ENCODE measurements at places on chromosomes 12 and 14. TPM values are rescaled to one million over a fixed set of nuclear protein-coding genes. Genes with fewer than 3 reads are reported as not detected.

DNA sequence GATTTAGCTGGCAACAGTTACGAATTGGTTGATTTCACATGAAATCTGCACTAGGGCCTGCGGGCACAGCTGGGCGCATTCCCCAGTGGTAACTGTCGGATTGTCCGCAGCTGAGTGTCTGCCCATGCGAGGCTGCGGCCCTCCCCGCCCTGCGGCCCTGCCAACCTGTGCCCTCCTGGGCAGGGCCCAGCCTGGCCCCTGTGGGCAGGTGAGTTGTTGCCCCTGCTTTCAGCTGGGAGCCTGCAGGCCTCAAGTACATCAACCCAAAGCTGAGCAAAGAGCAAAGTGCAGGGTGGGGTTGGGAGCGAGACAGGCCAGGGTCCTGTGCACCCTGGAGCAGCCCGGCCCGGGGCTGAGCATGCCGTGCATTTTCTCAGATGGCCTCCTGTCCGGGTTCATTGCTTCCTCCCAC lies 89.1 kb downstream of the ADGRD1 start:
- DNase-seq: no peak

GRCh38 chr14:66383771-66384170 lies 102.4 kb upstream of the CCDC196 start:
- no peak for DNase-seq

DNA sequence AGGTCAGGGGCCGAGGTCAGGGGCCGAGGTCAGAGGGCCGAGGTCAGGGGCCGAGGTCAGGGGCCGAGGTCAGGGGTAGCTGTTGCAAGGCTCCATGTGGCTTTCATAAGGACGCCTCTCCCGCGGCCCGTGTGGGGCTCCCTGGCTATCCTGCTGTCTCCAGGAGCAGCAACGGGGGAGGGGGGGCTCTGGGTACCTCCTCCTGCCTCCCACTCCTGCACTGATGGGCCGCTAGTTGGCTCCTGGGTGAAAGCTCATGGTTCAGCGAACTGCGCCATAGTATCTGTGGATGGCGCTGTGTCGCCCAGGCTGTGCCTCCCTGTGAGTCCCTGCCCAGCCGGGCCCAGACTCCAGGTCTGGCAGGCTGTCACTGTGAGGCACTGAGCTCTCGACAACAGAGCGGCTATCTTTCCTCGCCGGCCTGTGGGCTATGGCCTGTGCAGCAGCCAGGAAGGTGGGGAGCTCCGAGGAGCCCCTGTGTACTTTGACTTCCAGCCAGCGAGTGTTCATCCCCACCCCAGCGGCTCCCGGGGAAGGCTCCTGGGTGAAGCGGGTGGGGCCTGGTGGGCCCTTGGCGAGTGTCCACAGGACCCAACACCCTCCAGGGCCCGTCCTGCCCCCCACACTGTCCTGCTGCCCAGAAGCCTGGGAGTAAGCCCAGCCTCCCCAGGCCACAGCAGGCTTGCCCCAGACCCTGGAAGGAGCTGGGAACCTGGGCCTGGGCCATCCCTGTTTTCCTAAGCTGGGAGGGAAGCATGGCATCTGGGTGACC lies 8.1 kb downstream of the RFLNA start:
- no peak for DNase-seq

- no peak for DNase-seq
These were observed 5.4 kb upstream of the KRT7 start for GRCh38 chr12:52227606-52228166.

- DNase-seq: no peak
These were observed 1.4 kb downstream of the NFKBIA start for GRCh38 chr14:35403114-35403602.

- DNase-seq: no peak
These were observed 368.6 kb upstream of the CCDC196 start for GRCh38 chr14:66117600-66117999.

- DNase-seq: no peak
These were observed 368.0 kb downstream of the CCDC91 start for GRCh38 chr12:28558250-28558649.

DNA sequence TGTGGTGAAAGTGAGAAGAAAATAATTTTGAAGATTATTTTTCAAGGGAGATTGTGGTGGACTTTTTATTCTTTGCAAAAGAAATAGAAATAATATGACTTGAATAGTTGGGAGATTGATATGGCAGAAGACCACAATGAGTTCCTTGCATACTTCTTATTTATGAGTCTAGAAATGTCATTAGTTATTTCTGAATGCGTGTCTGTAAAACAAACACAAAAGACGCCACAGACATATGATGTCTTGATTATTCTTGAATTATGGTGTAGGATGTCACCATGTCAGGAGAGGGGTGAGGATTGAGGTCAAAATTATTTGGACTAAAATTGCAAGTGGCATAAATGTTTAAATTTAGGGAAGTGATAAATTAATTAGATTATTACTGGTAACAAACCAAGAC lies 440.7 kb upstream of the PDE3A start:
- DNase-seq: no peak

GRCh38 chr12:50220363-50220995 lies 53.3 kb upstream of the CERS5 start:
- DNase-seq: no peak

DNA sequence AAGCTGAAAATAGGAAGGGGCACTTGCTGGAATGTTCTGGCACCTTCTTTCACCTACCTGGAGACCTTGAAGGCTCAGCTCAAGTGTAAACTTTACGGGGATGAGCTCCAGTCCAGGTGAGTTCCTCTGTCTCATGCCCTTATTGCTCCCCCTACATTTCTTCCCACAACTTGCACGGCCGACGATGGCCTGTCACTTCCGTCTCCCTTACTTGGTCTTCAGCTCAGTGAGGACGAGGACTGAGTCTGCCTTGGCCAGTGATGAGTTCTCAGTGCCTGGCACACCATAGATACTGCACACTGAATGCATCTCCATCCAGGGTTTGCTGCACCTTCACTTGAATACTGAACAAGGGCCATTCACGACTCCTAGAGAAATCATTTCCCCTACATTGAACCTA lies 21.4 kb downstream of the ADGRD1 start:
- no peak for DNase-seq

GRCh38 chr14:29465095-29465494 lies 462.6 kb downstream of the PRKD1 start:
- no peak for DNase-seq

DNA sequence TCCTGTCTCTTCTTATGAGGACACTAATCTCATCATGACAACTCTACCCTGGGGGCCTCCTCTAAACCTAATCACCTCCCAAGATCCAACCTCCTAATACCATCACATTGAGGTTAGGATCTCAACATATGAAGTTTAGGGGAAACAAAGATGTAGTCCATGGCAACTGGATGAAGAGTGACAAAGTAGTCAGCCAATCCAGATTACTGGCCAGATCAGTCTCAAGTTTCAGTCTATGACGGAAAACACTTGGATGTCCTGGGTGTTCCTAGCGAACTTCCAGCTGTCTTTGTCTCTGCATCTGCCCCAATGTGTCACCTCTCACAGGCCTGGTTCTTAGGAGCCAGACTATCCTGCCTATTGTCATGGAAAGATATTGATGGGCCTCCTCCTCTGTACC lies 630.8 kb downstream of the AACS start:
- DNase-seq: no peak

Gene SERPINA10
- total RNA-seq: not detected

- DNase-seq: no peak
These were observed 52.4 kb downstream of the RFLNA start for GRCh38 chr12:124347335-124347734.

DNA sequence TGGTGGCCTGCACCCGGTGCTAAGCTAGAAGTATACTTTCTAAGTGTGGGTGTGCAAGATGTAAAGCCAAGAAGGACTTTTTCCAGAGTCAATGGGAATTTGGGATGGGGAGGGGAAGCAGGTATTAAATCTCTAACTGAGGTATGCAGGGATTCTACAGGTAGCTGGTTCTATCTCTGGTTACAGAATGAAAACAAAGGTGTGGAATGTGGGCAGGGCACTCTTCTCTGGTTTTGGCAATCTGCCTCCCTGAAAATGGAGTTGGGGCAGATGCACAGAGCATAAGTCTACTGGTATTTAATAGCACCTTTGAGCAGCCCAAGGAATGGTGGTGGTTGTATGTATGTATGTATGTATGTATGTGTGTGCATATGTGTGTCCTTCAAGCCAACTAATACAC lies 66.7 kb upstream of the PPP1R12A start:
- no peak for DNase-seq

- DNase-seq: no peak
These were observed 12.5 kb downstream of the HNRNPC start for GRCh38 chr14:21256539-21257393.

Gene PLA2G1B
- not detected for total RNA-seq

Gene HHIPL1
- total RNA-seq: 15.1 TPM

- no peak for DNase-seq
These were observed 3.9 kb downstream of the CEBPE start for GRCh38 chr14:23115039-23115731.

Gene ZDHHC22
- total RNA-seq: 12.0 TPM

- no peak for DNase-seq
These were observed 111.2 kb downstream of the TMTC1 start for GRCh38 chr12:29672580-29672979.

Gene NRIP2
- 0.13 TPM for total RNA-seq

Gene KLC1
- 220 TPM for total RNA-seq

DNA sequence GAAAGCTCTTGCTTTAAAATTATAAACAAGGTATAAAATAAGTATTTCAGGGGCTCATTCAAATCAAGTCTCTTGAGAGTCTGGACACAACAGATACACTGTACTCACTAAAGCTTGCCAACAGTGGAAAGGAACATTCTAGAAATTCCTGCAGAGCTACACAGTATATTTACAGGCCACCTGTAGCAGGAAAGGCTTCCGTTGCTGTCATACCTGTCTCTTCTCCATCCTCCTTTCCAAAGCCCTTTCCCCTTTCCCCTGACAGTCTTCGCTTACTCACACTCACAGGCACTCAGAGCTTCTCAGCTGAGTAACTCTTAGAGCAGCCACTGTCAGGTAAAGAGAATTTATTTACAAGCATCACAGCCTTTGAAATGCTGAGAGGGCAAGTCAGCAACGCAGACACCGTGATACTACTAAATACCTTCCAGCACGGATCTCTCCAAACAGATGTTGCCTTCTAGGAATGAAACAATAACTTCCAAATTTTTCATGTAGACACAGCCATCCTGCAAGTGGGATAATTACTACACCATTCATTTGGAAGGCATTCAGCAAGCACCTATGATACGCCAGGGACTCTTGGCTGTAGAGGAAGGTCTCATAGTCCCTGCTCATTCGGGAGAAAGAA lies 167.9 kb downstream of the FOXN3 start:
- no peak for DNase-seq

Gene TMEM229B
- total RNA-seq: 0.08 TPM

- no peak for DNase-seq
These were observed 11.2 kb upstream of the PLD4 start for GRCh38 chr14:104913435-104913834.

Gene LYZ
- total RNA-seq: 3.6 TPM

Gene HPD
- not detected for total RNA-seq

DNA sequence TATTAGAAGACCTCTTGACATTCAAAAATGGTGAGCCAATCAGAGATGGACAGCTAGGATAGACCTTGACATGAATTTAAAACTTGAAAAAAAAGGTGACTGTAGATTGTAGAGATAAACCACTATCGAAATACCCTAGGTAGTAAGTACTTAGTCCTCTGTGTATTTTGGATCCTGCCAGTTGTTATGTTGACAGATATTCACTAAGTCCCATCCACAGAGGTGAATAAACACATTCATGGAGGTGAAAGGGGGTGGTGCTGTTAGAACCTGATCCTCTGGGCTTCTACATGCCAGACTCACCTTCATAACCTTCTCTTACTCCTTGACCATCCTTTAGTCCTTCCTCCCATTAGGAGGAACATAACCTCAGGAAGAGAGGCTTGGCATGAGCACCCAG lies 72.3 kb downstream of the OTX2 start:
- no peak for DNase-seq

Gene IL31
- total RNA-seq: not detected

Gene ACADS
- 5.6 TPM for total RNA-seq

- DNase-seq: peak; percentile 54
These were observed 18.1 kb downstream of the ZBTB39 start for GRCh38 chr12:56988207-56988739.

Gene C14orf132
- total RNA-seq: 4.4 TPM

Gene USP44
- total RNA-seq: 10.4 TPM

Gene PIWIL1
- not detected for total RNA-seq

Gene DCP1B
- total RNA-seq: 13.6 TPM

Gene CMAS
- total RNA-seq: 26.5 TPM

Gene C3AR1
- 0.49 TPM for total RNA-seq

DNA sequence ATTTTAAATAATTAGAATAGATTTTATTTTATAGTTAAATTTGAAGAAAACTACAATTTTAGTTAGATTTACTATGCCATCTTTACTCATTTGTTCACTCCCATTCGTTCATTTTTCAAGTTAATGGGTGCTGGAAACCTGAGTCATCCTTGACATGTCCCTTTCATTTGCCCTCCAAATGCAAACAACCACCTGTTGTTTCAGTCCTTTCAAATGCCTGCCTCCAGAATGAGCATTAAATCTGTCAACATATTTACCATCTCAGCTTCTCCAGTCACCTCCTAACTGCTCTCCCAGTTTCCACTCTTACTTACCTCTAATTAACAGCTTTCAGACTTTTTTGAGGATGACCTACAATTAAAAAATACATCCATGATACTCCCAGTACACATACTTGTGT lies 375.5 kb downstream of the RAD51B start:
- no peak for DNase-seq

- DNase-seq: no peak
These were observed 442.8 kb downstream of the ZFP36L1 start for GRCh38 chr14:68349900-68350629.

GRCh38 chr14:61589691-61590581 lies 105.4 kb upstream of the HIF1A start:
- DNase-seq: no peak

Gene PPM1H
- 71.8 TPM for total RNA-seq

GRCh38 chr14:56159066-56159465 lies 40.9 kb downstream of the PELI2 start:
- no peak for DNase-seq

DNA sequence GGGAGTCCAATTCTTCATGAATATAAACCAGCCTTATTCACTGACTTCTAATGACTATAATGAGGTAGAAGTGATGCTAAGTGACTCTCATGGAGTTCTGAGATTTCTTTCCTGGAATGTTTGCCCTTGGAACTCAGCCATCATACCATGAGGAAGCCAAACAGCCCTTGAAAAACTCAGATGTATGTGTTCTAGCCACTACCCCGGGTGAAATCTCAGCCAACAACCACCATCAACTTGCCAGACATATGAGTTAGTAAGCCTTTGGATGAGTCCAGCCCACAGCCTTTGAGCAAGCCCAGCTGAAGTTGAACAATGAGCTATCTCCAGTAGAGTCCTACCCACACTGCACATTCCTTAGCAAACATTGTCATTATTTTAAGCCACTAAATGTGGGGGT lies 149.5 kb downstream of the SLC6A15 start:
- DNase-seq: no peak

Gene KCNC2
- not detected for total RNA-seq

Gene SYCP3
- not detected for total RNA-seq

Gene ADCK1
- 6.2 TPM for total RNA-seq

GRCh38 chr12:108410689-108411088 lies 71.6 kb upstream of the CMKLR1 start:
- DNase-seq: no peak

Gene POTEM
- not detected for total RNA-seq

Gene BIN2
- not detected for total RNA-seq

Gene LRRC43
- 0.31 TPM for total RNA-seq

Gene CPNE8
- 10.8 TPM for total RNA-seq

Measured in endothelial cell (in vitro differentiated cells).